ENCODE measurements at places on chromosomes 3 and 15.

DNA sequence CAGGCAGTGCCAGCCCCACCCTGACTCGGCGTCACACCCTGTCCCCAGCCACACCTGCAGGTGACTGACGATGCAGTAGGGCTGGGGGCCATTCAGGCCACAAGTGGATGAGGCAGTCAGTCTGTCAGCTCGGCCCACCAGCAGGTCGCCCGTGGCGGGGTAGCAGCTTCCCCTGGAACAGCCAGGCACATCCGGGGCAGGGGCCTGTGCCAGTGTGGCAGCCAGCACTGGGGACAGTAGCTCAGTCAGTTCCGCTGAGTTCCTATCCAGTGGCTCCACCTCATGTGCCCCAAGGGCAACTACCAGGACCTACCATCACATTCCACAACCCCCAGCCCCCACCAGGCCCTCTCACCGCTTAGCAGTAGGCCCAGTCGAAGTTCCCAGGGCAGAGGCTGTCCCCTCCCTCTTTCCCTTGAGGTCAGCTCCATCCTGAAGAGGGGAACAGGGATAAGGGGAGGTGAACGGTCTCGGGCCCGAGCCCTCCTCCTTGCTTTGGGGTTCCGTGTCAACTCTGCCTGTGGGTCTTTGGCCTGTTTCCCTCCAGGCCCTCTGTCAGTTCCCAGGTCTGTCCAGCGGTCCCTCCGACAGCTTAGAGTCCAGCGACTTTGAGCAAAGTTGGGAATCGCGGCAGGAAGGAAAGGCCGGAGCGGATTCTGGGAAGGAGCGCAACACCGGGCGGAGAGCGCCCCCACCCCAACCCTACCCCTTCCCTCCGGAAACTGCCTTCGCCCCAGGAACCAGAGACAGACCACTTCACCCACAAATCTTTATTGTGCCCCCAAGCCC is at the start of gene LAMB2:
Gene LAMB2 (minus strand): TSS at position 614 of the 789 bp plus-strand sequence. CDS start 183 bp downstream, at position 431.
- DNase-seq: peak; percentile 48

DNA sequence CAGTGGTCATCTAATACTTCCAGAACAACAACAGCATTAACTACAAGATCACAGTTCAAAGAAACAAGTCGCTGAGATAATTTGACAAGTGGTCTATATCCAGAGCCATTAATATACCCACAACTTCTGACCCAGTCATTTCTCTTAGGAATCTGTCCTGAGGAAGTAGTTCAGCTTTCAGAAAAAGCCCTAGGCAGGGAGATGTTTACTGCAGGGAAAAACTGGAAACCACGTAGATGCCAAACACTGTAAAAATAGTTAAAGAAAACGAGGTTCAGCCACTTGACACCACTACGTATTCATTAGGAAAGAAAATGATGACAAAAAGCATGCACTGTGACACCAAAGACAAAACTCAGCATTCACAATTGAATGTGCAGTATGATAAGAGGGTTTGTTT is 22.3 kb upstream of the CDCP1 start:
- DNase-seq: no peak

- DNase-seq: no peak
These were observed 775 bp downstream of the TTC21A start for GRCh38 chr3:39108200-39108710.

DNA sequence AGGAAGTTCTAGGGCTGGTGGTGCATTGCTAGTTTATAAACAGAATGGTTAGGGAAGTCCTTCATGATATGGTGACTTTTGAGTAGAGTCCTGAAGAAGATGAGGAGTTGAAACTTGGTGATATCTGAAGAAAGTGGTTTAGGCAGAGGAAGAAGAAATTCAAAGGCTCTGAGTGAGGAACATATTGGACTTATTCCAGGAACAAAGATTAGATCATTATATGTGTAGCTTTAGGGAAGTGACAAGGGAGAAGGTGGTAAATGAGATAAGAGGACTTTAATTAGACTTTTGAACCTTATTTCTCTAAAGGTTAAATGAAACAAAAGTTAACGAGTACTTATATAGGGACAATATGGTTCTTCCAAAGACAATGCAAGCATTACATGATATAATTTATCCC is 286.7 kb downstream of the DOCK3 start:
- no peak for DNase-seq

GRCh38 chr3:111591555-111591954 is 3.6 kb downstream of the ZBED2 start:
- DNase-seq: no peak

GRCh38 chr3:14289590-14290461 is 111.2 kb downstream of the LSM3 start:
- DNase-seq: no peak

DNA sequence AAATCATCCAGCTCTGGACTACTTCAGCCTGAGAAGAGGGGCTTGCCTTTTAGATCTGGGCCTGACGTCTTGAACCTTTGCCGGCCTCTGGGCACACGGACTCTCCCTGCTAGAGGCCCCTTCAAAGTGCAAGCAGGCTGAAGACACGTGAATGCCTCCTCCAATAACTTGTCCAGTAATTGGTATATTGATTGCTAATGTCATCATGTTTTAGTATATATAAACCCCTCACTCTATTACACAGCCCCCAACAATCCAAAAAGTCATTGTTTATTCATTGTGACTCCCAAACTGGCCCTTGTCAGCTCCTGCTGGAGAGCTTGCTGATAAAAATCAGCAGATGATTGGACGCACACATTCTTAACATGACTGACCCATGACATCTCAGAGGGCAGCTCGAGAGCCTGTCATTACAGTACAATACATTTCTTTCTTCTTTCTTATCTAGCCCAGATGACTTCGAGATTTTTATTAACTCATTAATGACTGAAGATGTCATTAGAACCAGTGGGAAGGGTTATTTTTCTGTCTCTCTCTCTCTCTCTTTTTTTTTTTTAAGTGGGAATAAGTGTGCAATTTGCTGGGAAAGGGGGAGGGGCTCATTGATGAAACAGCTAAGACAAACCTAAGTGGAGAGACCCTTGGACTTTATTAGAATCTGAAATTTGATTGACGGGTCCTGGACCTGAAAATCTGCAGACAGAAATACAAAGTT is 65.5 kb upstream of the NR2F2 start:
- no peak for DNase-seq

DNA sequence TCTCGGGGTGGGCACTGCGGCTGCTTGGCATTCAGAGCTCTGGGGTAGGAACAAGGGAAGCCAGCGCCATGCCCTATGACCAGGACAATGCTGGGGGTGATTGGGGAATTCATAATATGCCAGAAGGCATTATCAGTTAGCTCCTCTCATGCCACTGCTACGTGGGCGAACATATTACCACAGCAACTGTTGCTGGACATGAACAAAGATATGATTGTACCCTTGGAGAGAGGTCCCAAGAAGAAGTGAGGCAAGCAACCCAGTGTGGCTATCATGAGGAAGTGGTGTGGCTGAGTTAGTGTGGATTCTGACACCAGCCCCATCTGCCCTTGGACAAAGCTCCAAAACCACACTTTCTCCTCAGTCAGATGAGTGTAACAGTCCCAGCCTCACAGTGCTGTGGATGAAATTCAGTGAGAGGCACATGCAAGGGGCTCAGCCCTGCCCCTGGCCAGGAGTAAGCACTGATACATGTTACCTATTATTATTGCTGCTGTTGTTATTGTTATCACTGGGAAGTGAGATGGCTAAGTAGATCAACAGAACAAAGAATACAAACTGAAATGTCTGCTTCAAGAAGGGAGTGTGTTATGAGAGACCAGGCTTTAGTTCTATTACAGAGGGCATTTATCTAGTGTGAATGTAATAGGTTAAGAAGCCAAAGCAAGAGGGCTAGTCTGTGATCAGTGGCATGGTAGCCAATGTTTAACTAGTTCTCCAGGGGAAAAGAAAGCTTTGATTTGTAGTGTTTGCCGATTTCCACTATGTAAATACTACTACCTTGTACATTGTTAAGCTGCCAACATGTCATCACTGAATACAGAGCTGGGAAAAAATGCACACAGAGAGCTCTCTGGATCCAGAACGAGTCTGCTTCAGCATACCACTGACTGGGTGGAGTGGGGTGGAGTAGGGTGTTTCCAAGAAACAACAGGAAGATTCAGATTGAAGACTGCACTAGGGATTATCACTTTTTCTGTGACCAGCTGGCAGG is 222.3 kb upstream of the EIF1B start:
- DNase-seq: no peak

DNA sequence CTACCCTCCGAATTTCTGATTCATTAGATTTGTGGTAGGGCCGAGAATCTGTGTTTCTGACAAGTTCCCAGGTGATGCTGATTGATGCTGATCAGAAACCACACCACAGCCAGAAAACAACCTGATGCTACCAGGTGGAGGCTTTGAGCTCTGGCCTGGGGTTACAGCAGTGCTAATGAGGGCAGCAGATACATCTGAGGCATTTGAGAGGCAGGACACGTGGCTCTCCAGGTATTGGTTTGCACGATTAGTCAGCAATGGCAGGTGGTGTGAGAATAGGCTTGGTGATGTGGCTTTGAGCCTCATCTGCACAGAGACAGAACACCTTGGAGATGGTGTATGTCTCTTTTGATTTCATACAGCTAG is 78.8 kb upstream of the THBS1 start:
- DNase-seq: no peak

DNA sequence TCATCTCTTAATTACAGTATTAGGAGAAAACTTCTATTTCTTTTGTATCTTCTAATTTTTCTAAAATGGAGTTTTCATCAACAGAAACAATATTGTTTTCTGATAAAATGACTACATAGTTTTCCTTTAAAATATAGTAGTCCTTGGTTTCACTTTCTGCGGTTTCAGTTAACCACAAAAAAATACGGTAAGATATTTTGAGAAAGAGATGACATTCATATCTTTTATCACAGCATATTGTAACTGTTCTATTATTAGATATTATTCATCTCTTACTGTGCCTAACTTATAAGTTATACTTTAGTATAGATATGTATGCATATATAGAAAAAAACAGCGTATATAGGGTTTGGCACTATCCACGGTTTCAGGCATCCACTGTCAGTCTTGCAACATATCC is 2.3 kb downstream of the B4GALT4 start:
- no peak for DNase-seq

- DNase-seq: no peak
These were observed 35.2 kb downstream of the SRPRB start for GRCh38 chr3:133840767-133841166.

DNA sequence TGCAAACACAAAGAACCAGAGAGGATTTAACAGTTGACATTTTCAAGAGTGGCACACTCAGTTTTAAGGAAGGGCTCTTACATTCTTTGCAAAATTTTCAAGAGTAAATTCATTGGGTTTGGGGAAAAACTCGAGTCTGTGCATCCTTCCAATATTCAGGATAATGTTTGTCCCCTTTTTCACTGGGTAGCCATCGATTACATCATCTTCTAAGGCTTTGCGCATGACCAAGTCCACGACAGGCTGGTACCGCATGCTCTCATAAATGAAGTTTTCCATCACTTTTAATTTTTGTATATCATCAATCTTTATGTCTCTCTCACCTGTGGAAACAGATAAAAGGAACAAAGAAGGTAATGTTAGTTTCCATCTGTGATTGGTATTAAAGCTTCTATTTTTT is 117.5 kb upstream of the TNFAIP8L3 start:
- no peak for DNase-seq

- no peak for DNase-seq
These were observed 133.2 kb upstream of the PLXND1 start for GRCh38 chr3:129739634-129740033.

- DNase-seq: no peak
These were observed 5.2 kb upstream of the C3orf85 start for GRCh38 chr3:109131276-109131675.

DNA sequence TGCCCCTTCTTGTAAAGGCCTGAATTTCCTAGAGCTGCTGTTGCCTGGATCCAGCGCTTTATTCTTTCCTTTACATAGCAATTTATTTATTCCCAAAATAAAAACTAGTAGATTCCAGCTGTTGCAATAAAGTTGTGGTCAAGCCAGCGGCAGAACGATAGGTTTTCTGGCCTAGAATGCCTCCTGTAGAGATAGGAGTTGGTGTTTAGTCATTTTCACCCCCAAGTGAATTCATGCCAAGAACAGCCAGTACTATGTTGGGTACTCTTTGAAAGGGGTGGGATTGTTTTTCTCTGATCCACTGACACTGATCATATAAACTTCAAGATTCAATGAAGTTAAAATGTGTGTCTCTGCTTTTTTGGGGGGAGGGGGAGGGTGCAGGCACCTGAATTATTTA is 69.7 kb downstream of the KLHL25 start:
- no peak for DNase-seq

- no peak for DNase-seq
These were observed 166.7 kb upstream of the THBS1 start for GRCh38 chr15:39414201-39414600.

DNA sequence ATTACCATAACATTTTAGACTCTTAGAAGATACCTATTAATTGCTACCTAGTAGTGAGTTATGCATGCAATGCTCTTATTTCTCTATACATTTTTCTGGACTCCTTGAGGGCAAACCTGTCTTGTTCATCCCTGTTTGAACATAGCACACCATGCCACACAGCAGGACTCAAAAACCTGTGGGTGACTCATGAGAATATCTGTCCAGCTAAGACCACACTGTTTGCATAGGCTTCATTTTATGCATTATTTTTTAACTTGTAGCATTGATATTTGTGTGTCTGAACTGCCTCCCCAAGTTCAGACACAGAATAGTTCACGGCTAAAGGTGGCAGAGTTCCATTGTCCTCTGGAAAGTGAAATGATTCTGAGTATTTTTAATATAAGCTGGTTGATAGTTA is 1.8 kb downstream of the LMCD1 start:
- no peak for DNase-seq

- DNase-seq: no peak
These were observed 835 bp upstream of the GMPPB start for GRCh38 chr3:49724586-49724985.

DNA sequence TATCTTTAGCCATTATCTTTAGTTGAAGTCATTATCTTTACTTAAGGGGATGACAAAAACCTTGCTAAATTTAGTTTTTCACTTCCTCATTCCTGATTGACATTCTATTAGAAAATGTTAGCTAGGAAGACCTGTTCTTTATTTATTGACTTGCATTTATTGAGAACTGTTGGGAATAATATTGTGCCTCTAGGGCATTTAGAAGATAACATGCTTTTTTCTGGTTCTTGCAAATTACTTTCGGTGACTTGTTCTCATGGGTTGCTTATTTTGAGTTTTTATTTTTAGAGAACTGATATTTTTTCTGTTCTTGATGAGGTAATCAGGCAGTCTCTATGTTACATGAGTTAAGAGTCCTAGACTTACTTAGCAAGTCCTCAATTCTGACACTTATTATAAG is 48.3 kb upstream of the CTDSPL start:
- DNase-seq: no peak

DNA sequence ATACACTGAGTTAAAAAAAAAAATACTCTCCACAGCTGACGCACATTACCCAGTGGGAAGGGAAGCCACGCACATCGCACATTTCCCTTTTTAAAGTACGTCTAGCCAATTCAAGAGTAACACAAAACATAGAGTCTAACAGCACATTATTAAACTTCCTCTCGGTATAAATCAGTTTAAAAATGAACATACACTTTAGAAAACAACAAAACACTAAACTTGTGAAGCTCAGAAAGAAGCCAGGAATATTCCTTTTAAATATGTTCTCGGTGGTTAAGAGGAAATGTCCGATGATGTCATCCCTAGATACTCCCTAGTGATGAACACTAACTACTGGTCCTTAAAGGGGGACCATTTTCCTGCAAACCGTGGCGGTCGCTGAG is 721 bp downstream of the MYEF2 start:
- peak; percentile 60 for DNase-seq

All from glomerular endothelial cell (primary cell).